Gastrocnemius medialis (tissue), 4 donors: ENCODE measurements at places on chromosomes 7 and 10. TPM values are rescaled to one million over a fixed set of nuclear protein-coding genes. Genes with fewer than 3 reads are reported as not detected.

- H3K4me1 ChIP-seq: no peaks in the 10 kb centered on the region
- H3K27me3 ChIP-seq: no peaks in the 10 kb centered on the region
- H3K4me3 ChIP-seq: no peak overlapping the region
Observed at GRCh38 chr7:48381571-48381970, 210.3 kb downstream of the ABCA13 start.

DNA sequence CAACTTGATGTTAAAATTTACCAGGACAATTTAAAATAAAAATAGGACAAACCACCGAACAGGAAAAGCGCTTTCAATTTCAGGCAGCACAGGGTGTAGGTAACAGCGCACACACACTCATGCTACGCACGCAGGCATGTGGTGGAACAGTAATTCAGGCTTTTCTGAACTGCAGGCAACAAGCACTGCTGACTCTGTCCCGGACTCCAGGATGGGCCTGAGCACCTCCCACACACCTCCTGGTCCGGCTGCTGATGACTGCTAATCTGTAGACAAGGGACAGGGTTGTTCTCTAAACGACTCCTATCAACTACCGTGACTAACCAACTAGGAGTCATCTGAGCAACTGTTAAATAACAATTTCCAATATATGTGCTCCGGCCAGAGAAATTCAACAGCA, 192.6 kb upstream of the FRMD4A start:
- H3K27ac ChIP-seq: no peak overlapping the region
- no peaks in the 10 kb centered on the region for H3K4me1 ChIP-seq
- H3K4me3 ChIP-seq: no peak overlapping the region
- no peak for DNase-seq
- H3K36me3 ChIP-seq: no peaks in the 10 kb centered on the region
- H3K27me3 ChIP-seq: no peaks in the 10 kb centered on the region

DNA sequence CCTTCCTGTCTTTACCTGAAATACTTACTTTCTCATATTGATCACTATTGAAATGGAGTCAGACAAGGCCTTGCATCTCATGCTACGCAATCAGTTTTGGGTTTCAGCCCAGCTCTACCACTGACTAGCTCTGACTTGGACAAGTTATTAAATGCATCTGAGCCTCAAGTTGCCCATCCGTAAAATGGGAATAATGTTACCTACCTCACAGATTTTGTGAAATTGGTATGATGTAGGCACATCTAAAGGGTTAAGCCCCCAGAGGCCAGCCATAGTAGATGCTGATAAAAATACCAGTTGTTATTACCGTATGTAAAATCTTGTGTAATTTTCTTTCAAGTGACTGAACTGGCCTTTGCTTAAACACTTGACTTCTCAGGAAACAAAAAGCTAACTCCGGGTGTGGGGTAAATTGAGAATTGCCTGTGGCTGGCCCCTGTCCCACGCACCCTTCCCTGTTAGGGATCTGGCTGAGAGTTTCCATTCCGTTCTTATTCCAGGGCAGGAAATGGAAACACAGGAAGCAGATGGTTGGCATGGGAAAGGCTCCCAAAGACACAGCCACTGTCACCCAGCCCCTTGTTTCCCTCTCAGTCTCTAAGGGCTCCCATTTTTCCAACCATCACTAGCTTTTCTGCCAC, 7.5 kb downstream of the DUSP5 start:
- H3K27ac ChIP-seq: peak overlapping the region; percentile 74
- no peak for DNase-seq
- H3K4me3 ChIP-seq: no peak overlapping the region
- H3K36me3 ChIP-seq: no peaks in the 10 kb centered on the region
- peaks cover 8% of the 10 kb centered on the region for H3K4me1 ChIP-seq

GRCh38 chr10:124063750-124064603, 29.4 kb downstream of the CHST15 start:
- H3K27me3 ChIP-seq: no peaks in the 10 kb centered on the region
- H3K27ac ChIP-seq: no peak overlapping the region
- no peaks in the 10 kb centered on the region for H3K36me3 ChIP-seq
- peaks cover 10% of the 10 kb centered on the region for H3K4me1 ChIP-seq

DNA sequence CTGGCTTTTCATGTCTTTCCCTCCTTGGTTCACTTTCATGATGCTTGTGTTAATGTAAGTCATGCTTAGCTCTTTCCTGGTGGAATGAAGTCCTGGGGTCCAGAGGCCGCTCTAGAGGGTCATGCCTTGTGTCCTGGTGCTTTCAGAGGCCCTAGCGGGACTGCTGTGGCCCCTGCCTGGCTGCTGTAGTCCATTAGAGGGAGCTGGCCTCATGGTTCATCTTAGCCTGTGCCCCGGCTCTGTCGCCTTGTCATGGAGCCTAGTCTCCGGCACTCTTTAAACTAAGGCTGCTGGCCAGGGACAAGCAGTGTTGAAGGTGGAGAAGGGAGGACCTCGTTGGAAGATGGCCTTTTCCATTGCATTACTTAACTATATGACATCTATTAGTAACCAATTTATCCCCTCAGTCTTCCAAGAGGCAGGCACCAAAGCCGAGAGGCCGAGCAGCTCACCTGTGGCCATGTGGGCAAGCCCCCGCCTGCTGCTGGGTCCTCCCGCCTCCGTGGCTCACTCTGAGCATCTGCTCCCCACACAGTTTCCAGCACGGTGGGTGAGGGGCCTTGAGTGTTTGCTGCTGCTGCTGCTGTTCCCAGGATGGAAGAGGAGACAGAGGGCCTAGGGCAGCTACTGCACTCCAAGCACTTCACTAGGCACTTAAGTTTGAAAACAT, 5.0 kb upstream of the NDUFB2 start:
- H3K27me3 ChIP-seq: no peaks in the 10 kb centered on the region
- H3K4me1 ChIP-seq: peaks cover 5% of the 10 kb centered on the region
- H3K36me3 ChIP-seq: no peaks in the 10 kb centered on the region
- H3K4me3 ChIP-seq: no peak overlapping the region
- no peak overlapping the region for H3K27ac ChIP-seq
- no peak for DNase-seq

- peaks cover 13% of the 10 kb centered on the region for H3K4me1 ChIP-seq
- no peaks in the 10 kb centered on the region for H3K36me3 ChIP-seq
- no peaks in the 10 kb centered on the region for H3K27me3 ChIP-seq
- H3K27ac ChIP-seq: no peak overlapping the region
- no peak for DNase-seq
Observed at GRCh38 chr7:64887756-64888508, 15.1 kb upstream of the ZNF273 start.

DNA sequence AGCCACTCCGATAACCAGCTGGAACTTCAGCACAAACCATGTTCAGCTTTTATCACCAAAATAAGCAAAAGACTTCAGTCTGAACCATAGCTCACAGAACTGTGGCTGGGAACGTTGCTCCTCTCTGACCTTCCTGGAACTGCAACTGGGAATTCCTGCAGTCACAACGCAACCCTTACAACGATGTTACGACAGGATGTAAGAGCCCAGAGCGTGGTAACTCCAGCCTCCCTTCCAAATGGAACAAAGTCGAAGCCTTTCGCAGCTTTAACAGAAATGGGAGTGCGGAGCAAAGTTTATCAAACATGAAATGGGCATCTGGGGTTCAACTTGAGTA, 162.6 kb downstream of the ADAM12 start:
- DNase-seq: no peak
- no peaks in the 10 kb centered on the region for H3K27me3 ChIP-seq
- H3K4me3 ChIP-seq: no peak overlapping the region
- H3K27ac ChIP-seq: no peak overlapping the region

GRCh38 chr7:137873524-137873923, 26.8 kb upstream of the DGKI start:
- H3K4me1 ChIP-seq: peaks cover 28% of the 10 kb centered on the region
- no peak overlapping the region for H3K4me3 ChIP-seq
- H3K27me3 ChIP-seq: no peaks in the 10 kb centered on the region
- no peaks in the 10 kb centered on the region for H3K36me3 ChIP-seq
- no peak for DNase-seq

GRCh38 chr10:96858038-96858705, 26.1 kb downstream of the LCOR start:
- H3K4me3 ChIP-seq: no peak overlapping the region
- no peaks in the 10 kb centered on the region for H3K27me3 ChIP-seq
- DNase-seq: no peak
- H3K27ac ChIP-seq: peak overlapping the region; percentile 46
- no peaks in the 10 kb centered on the region for H3K36me3 ChIP-seq

GRCh38 chr7:119708891-119709290, 564.1 kb upstream of the KCND2 start:
- no peaks in the 10 kb centered on the region for H3K36me3 ChIP-seq
- no peaks in the 10 kb centered on the region for H3K27me3 ChIP-seq
- no peak overlapping the region for H3K27ac ChIP-seq
- H3K4me1 ChIP-seq: no peaks in the 10 kb centered on the region
- DNase-seq: no peak

DNA sequence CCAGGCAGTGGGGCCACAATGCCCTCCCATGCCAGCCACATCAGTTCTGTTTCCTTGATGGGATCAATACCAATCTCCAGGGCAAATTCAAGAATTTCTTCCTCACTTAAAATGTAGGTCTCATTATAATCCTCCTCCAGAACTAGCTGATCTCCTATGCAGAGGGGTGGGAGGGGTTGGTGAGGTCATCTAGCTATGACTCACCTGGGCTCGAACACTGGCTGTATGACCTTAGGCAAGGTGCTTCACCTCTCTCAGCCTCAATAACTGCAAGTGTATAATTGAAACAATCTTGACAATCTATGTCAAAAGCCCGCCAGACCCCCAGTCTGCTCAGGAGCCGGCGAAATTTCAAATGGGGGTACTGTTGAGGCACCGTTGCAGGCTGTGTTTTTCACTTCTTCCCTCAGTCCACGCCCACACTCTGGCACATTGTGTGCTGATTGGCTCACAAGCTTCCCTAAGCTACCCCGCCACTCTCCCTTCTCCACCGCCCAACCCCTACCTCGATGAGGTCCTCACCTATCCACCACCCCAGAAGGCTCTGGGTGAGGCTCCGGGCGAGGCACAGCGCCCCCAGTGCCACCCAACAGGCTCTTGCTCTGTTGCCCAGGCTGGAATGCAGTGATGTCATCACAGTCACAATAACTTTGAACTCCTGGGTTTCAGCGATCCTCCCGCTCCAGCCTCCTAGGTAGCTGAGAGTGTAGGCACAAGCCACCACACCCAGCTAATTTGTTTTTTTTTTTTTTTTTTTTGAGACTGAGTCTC, 70.5 kb downstream of the ZNF22 start:
- no peak overlapping the region for H3K4me3 ChIP-seq
- no peaks in the 10 kb centered on the region for H3K27me3 ChIP-seq
- H3K36me3 ChIP-seq: no peaks in the 10 kb centered on the region

- no peak overlapping the region for H3K4me3 ChIP-seq
- no peaks in the 10 kb centered on the region for H3K27me3 ChIP-seq
- H3K27ac ChIP-seq: peak overlapping the region; percentile 22
- no peaks in the 10 kb centered on the region for H3K36me3 ChIP-seq
Observed at GRCh38 chr10:70512149-70512639, 33.6 kb downstream of the PALD1 start.

DNA sequence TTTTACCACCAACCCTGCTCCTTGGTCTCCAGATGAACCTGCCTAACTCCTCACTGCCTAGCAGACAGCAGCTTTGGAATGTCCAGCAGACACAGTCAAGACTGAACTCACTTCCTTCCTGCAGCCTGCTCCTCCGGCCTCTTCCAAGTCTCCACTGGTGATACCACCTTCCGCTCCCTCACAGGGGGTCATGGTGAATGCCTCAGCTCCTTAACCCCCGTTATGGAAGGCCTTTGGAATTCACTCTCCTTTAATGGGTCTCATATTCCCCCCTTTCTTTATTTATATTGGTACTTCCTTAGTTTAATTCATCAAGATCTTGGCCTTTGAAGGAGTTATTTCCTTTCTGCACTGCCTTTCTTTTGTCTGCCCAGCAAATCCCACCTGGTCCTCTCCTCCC, 44.9 kb upstream of the ZNF32 start:
- no peaks in the 10 kb centered on the region for H3K36me3 ChIP-seq
- no peak for DNase-seq
- H3K27me3 ChIP-seq: no peaks in the 10 kb centered on the region
- no peaks in the 10 kb centered on the region for H3K4me1 ChIP-seq

- H3K27ac ChIP-seq: peak overlapping the region; percentile 8
- H3K4me1 ChIP-seq: peaks cover 44% of the 10 kb centered on the region
- no peaks in the 10 kb centered on the region for H3K27me3 ChIP-seq
- H3K36me3 ChIP-seq: no peaks in the 10 kb centered on the region
Observed at GRCh38 chr7:28102797-28103196, 77.8 kb downstream of the JAZF1 start.

DNA sequence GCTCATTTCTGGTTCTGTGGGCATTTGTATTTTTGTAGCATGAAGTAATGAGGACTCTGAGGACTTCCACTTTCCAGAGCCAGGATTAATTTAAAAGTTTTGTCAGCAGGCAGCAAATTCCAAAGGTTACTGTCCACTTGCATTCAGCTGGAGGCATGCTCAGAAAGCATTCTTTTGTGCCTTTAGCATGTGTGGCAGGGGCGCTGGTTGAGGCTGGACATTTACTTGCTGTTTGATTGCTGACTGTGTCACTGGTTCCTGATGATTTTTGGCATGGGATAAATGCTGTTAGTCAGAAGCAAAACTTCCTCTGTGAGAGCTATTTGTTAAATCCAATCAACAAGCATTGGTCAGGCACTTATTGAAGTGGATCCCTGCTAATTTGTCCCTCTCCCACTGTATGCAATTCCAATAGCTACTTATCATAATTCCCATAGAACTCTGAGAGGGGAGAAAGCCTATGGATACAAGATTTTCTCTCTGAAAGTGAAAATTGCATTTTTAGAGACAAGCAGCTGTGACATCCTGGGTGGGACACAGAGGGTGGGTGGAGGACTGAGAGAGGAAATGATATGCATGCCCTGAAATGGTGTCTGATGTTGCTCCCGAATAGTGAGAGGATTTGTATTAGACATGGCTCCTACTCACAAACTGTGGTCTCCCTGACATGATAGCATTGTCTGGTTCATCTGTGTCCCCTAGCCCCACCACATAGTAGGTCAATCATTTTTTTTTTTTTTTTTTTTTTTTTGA, 161.2 kb upstream of the WDR11 start:
- H3K4me3 ChIP-seq: no peak overlapping the region
- no peaks in the 10 kb centered on the region for H3K4me1 ChIP-seq
- no peak for DNase-seq
- no peaks in the 10 kb centered on the region for H3K36me3 ChIP-seq

- no peak for DNase-seq
- H3K4me1 ChIP-seq: peaks cover 26% of the 10 kb centered on the region
- no peak overlapping the region for H3K4me3 ChIP-seq
- H3K36me3 ChIP-seq: no peaks in the 10 kb centered on the region
- H3K27me3 ChIP-seq: no peaks in the 10 kb centered on the region
Observed at GRCh38 chr7:113856010-113856409, 62.8 kb downstream of the PPP1R3A start.

DNA sequence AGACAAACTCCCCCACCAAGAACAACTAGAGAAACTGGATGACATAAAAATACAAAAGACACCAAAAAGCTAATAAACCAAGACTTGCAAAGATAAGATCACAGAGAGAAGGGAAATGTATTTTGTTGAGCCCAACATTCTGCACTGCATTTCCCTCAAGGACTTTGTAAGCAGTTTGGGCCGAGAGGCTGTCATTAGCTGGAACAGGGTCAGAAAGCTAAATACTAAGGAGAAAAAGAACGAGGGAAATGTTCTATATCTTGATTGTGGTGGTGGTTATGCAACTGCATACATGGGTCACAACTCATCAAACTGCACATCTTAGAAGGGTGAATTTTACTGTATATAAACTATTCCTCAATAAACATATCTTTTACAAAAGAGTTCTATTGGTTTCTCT, 315.0 kb downstream of the IPMK start:
- H3K4me3 ChIP-seq: no peak overlapping the region
- H3K27me3 ChIP-seq: no peaks in the 10 kb centered on the region
- H3K36me3 ChIP-seq: no peaks in the 10 kb centered on the region

GRCh38 chr10:26090026-26090425, 126.5 kb upstream of the GAD2 start:
- H3K4me1 ChIP-seq: no peaks in the 10 kb centered on the region
- DNase-seq: no peak

NOBOX gene
- total RNA-seq: not detected

TMEM236 gene
- total RNA-seq: 0.71 TPM

HOXA11 gene
- total RNA-seq: 7.9 TPM
